Stimulated activated CD4-positive, alpha-beta T cell treated with anti-CD3 and anti-CD28 coated beads, Interleukin-4, amount 100 ng/mL, for 4 hours (primary cell): ENCODE measurements at places on chromosomes 2 and 18.

- DNase-seq, result no peak
These were observed 3.1 kb downstream of the SP3 start for GRCh38 chr2:173962031-173962430.

GRCh38 chr2:119086327-119086726 lies 72.2 kb downstream of the C1QL2 start:
- no peak for DNase-seq

DNA sequence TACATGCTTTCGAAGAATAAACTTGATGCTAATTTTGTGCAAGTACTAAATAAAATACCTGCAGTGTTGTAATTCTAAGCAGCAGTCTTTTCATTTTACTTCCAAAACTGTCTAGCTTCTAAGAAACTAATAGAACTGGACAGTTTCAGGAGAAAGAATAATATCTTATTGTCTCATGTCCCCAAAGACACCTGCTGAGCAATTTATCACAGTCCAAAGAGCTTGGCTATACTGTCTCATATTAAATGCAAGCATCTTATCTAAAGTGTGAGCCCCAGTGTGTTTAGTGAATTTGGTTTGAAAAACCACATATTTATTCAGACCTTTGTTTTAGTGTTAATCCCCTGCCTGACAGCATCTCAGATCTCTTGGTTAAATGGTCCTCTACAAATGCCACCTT lies 374.3 kb downstream of the TMX3 start:
- no peak for DNase-seq

GRCh38 chr2:172135446-172135845 lies 32.7 kb upstream of the DLX2 start:
- no peak for DNase-seq

DNA sequence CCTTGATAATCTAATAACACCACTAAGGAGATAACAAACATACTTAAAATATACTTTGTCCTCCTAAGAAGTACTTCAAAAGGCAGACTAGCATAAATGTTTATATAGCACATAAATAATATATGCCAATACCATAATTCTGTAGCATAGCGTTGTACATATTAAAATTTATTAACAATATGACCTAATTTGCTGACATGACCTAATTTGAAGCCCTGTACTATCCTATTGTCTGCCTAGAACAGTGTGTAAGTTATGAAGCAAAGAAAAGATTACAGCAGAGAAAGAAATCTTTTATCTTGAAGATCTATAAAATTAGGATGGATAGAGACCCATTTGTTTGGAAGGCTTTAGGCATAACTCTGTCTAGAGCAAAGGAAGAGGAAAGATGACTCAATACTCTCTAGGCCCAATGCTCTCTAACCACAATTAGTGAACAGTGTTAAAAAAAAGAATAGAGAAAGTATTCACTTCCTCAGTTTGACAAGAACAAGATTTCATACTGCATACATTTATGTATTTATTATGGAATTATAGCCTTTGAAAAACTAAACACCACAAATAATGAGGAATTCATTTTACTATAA lies 231.3 kb downstream of the ZRANB3 start:
- no peak for DNase-seq

DNA sequence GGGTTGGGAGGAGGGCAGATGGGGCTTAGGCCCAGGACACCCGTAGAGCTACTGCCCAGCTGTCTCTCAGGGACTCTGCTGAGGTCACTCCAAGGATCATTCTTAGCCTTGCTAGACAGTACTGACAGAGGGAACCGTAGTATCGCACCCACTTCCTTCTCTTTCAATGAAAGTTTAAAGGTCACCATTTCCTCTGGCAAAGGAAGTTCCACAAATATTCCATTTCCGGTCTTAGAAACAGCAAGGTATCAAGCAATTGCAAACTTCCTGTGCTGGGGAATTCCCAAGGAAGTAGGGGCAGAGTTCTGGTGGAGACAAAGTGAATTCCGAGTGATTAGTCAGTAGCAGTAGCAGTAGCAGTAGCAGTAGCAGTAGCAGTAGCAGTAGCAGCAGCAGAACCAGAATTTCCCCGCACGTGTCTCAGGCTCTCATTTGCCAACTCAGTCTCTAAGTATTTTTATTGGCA lies 24.7 kb downstream of the IL1B start:
- no peak for DNase-seq

DNA sequence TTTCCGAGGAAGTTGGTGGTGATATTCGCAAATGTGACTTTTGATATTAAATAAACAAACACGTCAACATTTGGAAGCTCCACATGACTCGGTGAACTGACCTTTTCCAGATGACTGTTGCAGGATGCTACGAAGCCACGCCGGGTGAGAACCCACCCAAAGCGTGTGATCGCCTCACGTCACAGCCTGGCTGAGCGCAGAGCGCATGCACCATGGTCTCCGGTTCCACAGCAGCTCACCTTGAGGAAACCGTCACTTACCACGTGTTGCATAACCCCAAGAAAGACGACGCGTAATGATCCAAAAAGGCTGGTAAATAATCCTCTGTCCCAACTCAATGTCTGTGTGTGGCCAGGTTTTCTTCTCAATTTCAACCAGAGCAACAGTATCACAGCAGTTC lies 64.5 kb upstream of the CTDP1 start:
- no peak for DNase-seq

GRCh38 chr2:73993778-73994177 lies 9.1 kb downstream of the TET3 start:
- peak; percentile 72 for DNase-seq

GRCh38 chr18:60996326-60996725 lies 336.9 kb upstream of the CDH20 start:
- DNase-seq, result no peak

- DNase-seq, result no peak
These were observed 75.2 kb upstream of the RMDN2 start for GRCh38 chr2:37849911-37850310.

- no peak for DNase-seq
These were observed 381.6 kb upstream of the TRIB2 start for GRCh38 chr2:12335131-12335530.

DNA sequence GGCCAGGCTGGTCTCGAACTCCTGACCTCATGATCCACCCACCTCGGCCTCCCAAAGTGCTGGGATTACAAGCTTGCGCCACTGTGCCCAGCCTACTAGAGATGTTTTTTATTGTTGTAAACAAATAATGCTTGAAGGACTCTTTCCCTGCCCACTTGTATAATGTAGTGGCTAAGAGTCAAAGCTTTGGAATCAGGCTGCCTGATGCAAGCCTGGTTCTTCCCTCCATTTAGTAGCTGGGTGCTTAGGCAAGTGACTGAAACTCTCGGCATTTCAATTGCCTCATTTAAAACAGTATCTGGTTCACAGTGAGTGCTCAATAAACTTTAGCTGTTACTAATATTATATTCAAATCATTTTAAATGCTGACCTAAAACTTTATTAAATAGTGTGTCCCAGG lies 264.0 kb upstream of the FBXO11 start:
- no peak for DNase-seq
